Pons (tissue), 1 donor: ENCODE measurements at places on chromosomes 12 and 14.

- DNase-seq = no peak
Measured at GRCh38 chr14:71610797-71611196, 321.4 kb upstream of the RGS6 start.

DNA sequence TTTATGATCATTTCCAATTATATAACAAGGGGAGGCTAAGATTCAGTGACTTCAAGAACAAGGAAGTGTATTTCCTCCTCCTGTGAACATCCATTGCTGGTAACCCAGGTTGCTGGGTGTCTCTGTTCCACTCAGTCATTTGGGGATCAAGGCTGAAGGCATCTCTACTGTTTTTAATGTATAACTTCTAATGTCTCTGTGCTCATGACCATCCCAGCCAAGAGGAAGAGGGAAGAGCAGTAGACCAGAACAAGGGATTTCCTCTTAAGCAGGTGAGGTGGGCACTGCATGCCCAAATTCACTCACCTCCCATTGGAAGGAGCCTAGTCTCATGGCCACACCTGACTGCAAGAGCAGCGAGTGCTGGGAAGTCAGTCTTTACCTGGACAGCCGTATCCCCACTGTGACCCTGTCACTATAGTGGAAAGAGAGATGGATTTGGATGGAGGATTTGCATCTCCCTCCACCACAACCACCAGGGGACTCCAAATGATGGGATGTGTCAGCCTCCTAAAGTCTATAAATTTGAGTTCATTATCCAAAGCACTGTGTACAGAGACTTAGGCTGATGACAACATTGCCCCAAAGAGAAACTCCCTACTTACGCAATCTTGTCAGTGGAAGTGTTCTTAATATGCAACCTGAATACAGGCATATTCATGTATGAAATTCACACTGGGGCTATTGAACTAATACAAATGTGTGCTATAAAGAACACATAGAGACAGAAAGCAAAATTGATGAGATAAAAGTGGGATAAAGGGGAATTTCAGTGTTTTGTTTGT is 368.7 kb downstream of the TMEM132D start:
- DNase-seq = no peak

- no peak for DNase-seq
Measured at GRCh38 chr14:97442363-97442762, 645.2 kb downstream of the VRK1 start.

GRCh38 chr12:71636704-71637115 is 26.9 kb downstream of the ZFC3H1 start:
- peak; percentile 87 for DNase-seq

DNA sequence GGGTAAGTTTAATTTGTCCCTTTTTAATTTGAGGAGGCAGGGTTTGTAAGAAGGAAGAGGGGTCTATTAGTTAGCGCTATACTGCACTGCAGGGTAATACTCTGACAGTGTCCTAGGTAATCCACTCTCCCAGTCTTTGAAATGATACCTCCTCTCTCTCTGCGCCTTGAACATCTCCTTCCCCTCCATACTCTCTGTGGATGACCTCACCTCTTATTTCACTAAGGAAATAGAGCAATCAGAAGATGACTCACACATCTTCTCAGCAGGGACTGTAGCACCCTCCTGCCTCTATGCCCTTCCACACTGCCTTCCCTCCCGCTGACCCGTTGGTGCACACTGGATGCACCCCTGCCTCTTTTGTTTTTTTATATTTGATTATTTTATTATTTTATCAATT is 94.2 kb downstream of the GRIP1 start:
- DNase-seq = no peak

DNA sequence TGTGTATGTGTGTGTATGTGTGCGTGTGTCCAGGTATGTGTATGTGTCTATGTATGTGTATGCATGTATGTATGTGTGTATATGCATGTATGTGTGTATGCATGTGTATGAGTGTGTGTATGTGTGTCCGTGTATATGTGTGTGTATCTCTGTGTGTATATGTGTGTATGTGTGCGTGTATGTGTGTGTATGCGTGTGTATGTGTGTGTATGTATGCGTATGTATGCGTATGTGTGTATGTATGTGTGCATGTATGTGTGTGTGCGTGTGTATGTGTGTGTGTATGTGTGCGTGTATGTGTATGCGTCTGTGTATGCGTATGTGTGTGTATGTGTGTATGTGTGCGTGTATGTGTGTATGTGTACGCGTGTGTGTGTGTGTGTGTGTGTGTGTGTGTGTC is 31.6 kb downstream of the CHST11 start:
- DNase-seq = no peak

DNA sequence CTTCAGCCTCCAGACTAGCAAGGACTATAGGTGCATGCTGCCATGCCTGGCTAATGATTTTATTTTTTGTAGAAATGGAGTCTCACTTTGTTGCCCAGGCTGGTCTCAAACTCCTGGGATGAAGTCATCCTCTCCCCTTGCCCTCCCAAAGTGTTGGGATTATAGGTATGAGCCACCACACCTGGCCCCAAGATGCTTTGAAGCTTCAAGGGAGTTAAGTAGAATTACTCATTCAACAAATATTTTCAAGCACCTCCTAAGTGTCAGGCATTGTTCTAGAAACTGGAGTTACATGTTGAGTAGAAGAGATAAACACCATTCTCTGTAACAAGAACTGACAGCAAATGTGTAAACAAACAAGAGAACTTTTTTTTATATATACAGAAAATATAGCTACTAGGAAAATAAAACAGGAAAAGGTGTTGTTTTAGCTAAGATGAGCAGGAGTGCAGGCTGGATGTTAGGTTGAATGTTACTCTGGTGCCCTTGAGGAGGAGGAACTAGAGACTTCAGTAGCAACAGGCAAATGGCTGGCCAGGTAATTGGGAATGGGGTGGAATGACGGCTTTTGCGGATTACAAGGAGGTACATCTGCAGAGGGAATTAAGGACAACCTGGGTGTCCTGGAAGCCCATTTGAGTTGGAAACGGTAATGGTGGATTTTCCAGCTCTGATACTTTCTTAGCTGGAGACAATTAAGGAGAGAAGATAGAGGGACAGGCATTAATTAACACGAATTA is 32.0 kb upstream of the CFAP54 start:
- DNase-seq = no peak

DNA sequence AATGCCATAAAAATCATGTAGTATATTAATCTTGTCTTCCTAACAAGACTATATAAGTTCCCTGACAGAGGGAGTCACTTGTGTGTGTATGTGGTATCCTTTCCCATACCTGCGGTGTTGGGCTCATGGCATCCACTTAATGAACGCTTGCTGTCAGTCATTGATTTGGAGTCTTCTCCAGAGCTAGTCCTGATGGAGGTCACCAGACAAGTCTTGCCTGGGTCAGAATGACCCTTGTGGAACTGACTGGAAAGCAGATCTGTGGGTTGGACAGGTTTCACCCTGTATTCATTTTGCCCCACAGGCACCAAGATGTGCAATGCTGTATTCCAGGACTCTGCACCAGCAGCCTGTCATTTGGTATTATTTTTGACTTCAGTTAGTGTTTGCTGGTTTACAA is 27.3 kb upstream of the WNK1 start:
- no peak for DNase-seq

- DNase-seq = peak; percentile 19
Measured at GRCh38 chr12:49550693-49551252, 11.9 kb downstream of the KCNH3 start.

GRCh38 chr12:101573743-101574142 is 21.0 kb upstream of the MYBPC1 start:
- DNase-seq = no peak

GRCh38 chr14:60926002-60926401 is 54.9 kb downstream of the TRMT5 start:
- no peak for DNase-seq

- no peak for DNase-seq
Measured at GRCh38 chr12:26317942-26318575, 122.7 kb downstream of the SSPN start.

DNA sequence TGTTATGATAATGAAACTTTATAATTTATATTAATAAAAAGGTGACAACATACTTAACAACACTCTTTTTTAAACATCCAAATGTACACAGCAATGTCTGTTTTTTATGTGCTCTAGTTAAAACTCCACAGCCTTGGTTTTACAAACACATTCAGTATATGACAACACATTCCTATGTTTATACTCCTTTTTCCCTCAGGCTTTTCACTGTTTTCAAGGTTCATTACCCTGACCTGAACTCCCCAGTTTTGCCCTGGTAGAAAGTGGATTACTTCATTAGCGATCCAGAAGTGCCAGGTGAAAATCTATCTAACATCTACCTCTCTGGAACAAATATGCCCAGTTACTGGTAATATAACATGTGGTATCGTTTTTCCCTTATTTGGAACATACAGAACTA is 340.2 kb upstream of the DDHD1 start:
- no peak for DNase-seq

DNA sequence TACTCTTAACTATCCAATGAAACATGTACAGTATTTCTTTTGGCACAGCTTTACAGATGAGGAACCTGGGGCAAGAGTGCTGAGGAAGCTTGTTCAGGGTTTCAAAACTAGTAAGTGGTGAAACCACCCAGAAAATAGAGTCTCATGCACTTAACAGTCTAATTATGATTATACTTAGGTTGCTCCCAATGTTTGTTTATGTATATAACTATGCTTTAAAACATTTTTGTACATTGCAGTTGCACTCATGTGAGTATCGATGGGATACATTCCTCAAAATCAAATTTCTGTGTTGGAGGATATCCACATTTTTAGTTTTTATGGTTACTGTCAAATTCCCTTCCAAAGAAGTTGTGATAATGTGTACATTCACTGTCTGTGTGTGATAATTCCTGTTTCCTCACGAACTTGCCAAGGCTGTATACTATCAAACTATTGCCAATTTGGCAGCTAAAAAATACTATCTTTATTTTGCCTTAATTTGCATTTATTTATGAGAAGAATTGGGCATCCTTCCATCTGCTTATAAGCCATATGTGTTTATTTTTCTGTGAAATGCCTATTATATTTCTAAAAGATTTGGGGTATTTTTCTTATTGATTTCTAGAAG is 143.9 kb upstream of the SSTR1 start:
- no peak for DNase-seq

DNA sequence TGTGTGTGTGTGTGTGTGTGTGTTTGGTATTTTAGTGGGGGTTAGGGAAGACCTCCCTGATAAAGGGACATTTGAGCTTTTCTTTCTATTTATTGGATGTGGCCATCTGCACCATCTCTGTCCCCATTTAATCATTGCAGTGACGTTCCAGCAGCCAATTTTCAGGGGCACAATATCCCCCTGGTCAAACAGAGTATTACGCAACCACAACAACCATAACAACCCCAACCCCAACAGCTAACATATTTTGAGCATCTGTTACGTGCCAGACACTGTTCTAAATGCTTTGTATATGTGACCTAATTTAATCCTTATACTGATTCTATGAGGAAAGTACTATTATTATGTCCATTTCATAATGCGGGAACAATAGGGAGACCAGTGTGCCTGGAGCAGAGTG is 87.4 kb downstream of the TTC8 start:
- DNase-seq = no peak

GRCh38 chr12:106304001-106304421 is 1.5 kb downstream of the TCP11L2 start:
- DNase-seq = peak; percentile 97

GRCh38 chr14:102507081-102507856 is 2.3 kb downstream of the ANKRD9 start:
- DNase-seq = no peak

GRCh38 chr14:72801381-72801812 is 92.5 kb downstream of the DPF3 start:
- DNase-seq = no peak

DNA sequence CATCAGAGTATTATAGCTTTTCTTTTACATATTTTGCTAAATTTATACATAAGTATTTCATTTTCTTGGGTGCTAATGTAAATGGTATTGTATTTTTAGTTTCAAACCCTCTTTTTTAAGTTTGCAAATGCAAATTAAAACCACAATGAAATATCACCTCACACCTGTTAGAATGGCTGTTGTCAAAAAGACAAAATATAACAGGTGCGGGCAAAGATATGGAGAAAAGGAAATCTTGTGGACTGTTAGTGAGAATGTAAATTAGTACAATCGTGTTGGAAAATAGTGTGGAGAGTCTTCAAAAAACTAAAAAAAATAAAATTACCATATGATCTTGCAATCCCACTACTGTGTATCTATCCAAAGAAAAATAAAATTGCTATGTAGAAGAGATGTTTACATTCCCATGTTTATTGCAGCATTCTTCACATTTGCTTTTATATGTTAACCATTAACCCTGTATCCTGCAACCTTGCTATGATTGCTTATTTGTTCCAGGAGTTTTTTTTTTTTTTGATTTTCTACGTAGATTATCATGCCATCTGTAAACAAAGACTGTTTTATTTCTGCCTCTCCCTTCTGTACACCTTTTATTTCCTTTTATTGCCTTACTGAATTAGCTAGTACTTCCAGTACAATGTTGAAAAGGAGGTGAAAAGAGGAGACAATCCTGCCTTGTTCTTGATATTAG is 405.4 kb upstream of the MIS18BP1 start:
- no peak for DNase-seq

- DNase-seq = no peak
Measured at GRCh38 chr12:88230271-88230670, 88.2 kb downstream of the TMTC3 start.

- no peak for DNase-seq
Measured at GRCh38 chr12:6772726-6773589, 638 bp downstream of the LAG3 start.

GRCh38 chr12:21416511-21417121 is 20.8 kb upstream of the PYROXD1 start:
- no peak for DNase-seq

DNA sequence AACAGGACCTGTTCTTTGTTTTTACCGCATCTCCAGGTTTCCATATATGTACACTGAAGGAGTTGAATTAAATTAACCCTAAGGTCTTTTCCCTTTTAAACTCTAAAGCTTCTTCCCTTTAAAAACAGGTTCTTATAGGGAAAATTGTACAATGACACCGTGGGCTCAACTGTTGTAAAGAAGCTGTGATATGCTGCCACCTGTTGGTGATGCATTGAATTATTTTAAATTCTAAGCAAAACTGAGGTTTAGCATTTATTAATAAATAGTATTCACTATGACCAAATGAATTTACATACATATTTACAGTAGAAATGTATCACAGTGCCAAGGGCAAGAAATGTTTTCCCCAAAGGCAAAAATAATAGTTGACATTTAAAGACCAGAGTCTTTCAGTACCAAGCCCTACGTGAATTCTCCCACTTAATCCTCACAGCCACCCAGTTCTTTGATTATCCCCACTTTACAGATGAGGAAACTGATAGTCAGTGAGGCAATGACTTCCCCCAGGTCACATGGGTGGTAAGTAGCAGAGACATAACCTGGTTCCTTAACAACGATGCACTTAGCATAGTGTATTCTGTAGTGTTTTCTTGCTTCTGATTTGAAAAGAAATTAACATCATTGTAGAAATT is 35.7 kb upstream of the TMEM263 start:
- DNase-seq = peak; percentile 57

DNA sequence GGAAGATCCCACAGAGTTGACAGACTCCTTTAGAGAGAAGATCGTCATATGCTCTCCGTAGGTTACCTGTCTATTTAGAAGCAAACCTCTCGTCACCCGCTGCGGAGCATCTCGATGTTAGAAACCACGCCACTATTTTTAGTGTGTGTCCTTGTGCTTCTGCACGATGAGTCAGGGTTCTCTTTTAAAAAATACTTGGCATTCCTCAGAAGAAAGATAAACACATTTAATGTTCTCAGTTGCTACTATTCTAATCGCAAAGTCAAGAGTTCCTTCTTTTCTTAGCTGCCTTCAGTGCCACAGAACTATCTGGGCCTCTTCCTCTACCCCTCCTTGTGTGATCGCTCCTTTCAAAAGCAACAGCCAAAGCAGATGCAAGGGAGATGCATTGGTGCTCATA is 192.4 kb downstream of the PELI2 start:
- DNase-seq = no peak

GRCh38 chr14:104972301-104973134 is 5.7 kb downstream of the AHNAK2 start:
- no peak for DNase-seq
